ENCODE measurements at places on chromosomes 4 and X.

DNA sequence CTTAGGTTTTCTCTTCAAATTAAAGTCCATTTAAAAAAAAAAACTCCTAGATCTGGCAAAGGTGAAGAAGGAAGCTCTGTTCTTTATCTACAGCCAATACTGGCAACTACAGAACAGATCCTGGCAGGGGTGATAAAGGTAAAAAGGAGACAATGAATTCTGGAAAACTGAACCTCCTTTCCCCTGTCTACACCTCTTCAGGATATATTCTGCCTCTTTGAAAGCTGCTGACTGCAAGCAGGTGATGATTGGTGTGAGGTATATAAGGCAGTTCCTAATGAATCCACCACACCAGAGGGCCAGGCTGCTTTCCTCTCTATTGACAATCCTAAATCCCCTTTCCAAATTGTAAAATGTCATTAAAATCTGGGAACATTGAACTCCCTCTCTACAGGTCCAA, 370.1 kb downstream of the PPP3CA start:
- DNase-seq = no peak

GRCh38 chr4:48944756-48945241, 38.2 kb upstream of the OCIAD2 start:
- no peak for DNase-seq

DNA sequence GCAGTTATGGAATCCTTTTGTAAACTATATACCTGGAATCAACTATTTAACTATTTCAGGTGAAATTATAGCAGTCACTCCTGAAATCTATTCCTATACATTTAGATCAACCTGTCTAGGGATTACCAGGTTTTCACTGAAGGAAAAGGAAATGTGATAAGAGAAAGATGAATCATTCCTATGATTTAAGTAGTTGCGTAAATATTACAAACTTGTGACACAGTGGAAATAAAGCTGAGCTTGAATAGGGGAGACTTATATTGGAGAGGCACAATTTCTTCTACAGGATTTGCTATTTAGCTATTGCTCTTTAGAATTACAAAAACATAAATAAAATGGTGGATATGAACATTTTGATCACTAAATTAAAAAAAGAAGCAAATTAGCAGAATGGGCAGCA, 284.1 kb upstream of the EPHA5 start:
- no peak for DNase-seq

- DNase-seq = no peak
Observed at GRCh38 chr4:151319490-151319889, 5.9 kb downstream of the SH3D19 start.

DNA sequence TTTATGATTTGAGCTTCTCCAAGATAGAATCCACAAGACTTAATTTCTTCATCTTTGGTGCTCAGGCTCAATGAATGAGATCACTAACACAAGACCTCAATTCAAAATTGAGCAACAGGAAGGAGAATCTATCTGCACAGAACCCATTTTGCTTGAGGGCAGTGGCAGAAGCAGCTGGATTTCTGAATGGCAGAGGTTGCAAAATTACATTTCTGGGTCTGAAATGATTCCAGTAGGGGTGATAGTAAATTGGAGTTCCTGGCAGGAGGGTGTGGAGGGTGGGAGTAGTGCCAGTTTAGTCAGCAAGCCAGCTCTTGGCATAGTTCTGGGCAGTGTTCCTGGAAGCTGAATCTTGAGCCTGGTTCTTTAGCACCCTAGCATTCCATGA, 281.1 kb downstream of the SLC7A11 start:
- DNase-seq = no peak

DNA sequence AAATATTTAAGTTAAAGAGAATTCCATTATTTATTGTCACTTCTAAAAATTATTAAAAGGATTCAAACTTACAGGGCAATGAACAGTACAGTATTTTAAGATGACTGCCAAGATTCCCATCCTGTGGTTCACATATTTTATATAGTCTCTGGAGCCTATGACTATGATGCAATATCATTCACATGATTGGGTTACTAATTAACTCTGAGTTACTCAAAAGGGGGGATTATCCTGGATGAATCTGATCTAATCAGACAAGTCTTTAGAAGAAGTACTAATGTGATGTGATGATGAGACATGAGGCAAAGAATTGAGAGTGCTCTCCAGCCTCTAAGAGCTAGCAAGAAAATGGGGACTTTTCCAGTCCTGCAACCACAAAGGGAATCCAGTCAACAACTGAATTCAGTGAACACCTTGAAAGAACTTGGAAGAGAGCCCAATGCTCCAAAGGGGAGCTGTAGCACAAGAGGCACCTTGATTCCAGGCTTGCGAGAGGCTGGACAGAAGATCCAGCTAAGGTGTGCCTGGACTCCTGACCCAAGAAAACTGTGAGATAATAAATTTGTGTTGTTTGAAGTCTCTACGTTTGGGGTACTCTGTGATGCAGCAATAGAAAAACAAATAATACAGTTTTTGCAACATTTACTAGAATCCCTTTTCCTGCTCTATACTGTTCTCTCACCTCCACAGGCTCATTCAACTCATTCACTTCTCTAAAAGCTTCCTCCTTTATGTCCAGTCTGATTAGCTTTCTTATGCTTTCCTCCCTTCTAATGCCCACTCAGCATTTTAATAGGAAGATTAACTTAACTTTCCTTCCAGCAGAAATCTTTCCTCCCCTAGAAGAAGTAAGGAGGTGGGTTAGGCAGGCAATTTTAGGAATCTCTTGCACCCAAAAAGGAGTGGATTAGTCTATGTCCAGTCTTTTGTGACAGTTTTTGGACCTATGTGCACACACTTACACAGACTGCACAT, 133.8 kb upstream of the LCORL start:
- no peak for DNase-seq

DNA sequence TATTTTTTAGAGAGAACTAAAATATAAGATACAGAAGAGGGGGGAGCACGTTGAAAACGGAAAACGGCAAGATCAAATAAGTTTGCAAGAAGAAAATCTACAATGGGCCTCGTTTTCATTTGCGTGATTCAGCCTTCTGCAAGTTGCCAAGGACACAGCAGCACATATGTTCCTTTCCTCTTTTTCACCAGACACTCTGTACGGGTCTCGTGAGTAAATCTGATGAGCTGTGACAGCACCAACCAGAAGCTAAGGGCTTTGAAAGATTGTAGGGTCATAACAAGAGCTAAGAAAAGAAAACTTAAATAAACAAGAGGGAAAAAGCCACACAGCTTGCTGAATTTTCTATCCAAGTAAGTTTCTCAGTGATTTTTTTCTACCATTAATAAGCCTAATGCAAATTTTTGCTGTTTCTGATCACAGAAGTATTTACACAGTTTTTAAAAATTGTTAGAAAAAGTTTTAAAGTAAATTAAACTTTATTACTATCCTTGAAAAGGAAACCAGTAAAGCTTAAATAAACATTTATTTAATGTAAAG, 63.4 kb downstream of the SCML2 start:
- no peak for DNase-seq

DNA sequence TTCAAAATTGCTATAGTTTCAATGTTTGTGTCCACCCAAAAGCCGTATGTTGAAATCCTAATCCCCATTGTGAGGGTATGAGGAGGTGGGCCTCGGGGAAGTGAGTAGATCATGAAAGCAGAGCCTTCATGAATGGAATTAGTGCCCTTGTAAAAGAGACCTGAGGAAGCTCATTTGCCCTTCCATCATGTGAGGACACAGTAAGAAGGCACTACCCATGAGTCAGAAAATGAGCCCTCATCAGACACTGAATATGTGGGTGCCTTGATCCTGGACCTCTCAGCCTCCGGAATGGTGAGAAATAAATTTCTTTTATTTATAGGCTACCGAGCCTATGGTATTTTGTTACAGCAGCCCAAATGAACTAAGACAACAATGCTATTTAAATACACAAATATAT, 57.7 kb upstream of the EFHC2 start:
- no peak for DNase-seq

GRCh38 chrX:51459125-51459524, 37.3 kb downstream of the NUDT11 start:
- no peak for DNase-seq

DNA sequence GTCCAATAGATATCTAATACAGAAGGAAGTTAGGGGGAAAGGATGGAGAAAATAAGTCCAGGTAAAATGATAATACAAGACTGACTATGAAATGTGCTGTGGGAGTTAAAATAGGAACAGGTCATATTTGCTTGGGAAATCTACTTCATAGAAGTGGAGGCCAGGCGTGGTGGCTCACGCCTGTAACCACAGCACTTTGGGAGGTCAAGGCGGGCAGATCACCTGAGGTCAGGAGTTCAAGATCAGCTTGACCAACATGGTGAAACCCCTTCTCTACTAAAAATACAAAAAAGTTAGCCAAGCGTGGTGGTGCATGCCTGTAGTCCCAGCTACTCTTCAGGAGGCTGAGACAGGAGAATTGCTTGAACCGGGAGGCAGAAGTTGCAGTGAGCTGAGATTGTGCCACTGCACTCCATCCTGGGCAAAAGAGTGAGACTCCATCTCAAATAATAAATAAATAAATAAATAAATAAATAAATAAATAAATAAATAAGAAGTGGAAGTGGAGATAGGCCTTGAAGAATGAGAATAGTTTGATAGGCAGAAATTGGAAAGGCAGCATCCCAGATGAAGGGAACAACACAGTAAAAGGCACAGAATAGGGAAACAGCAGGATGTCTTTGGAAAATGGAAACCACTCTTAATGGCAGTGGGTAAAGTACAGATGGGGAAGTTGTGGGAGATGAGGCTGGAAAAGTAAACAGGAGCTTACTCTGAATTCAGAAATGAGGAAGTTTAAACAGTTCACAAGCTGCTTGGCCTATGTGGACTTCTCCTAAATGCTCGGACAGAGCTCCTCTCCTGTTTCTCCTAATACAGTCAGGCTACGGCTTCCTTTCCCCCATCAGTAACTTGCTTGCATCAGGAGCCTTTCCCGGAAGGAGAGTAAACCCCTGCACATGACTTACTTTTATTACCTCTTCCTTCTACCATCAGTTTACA, 15.1 kb upstream of the GK start:
- DNase-seq = no peak

GRCh38 chr4:25567253-25567652, 88.4 kb upstream of the SLC34A2 start:
- no peak for DNase-seq

GRCh38 chrX:12080265-12080664, 58.0 kb upstream of the FRMPD4 start:
- DNase-seq = no peak

DNA sequence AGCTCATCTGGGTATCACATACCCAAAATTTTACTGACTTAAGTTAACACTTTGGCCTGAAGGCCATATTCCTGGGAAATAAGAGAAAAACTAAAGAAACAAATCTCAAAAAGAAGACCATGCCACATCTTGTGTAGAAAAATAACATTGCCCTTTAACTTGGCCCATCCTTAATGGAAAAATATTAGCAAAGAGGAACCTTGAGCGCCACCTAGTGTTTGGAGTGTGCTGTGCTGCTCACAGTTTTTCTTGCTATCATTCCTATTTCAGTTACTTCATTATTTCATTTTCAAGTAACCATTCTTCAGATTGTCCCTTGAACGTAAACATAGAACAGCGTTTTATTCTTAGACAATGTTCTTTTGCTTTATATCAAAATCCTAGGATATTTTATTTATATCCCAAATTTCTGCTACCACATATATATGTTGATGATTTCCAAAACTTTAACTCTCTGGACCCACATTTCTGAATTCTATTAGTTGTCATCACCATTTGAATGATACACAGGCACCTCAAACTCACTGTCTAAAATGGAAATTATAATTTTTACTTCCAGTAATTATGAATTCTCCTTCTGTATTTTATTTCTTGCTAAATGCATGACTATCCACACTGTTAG, 999.0 kb upstream of the ADGRL3 start:
- no peak for DNase-seq

DNA sequence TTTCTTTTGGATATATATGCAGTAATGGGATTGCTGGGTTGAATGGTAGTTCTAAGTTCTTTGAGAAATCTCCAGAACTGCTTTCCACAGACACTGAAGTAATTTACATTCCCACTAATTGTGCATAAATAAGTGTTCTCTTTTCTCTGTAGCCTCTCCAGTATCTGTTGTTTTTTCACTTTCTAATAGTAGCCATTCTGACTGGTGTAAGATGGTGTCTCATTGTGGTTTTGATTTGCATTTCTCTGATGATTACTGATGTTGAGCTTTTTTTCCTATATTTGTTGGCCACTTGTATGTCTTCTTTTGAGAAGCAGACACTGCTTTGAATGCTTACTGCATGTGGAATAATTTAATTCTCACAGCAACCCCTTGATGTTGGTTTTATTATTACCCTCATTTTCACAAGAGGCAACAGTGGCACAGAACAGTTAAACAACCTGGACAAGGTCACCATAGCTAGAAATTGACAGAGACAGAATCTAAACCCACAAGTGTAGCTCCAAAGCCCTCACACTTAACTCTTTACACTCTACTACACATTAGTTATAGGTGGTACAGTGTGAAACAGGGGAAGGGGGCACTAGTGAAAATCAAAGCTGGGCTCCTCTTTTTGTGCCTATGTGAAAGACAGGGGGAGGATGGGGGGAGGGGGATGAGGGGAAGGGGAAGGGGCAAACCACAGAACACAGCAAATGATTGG, 96.1 kb downstream of the REELD1 start:
- DNase-seq = no peak

DNA sequence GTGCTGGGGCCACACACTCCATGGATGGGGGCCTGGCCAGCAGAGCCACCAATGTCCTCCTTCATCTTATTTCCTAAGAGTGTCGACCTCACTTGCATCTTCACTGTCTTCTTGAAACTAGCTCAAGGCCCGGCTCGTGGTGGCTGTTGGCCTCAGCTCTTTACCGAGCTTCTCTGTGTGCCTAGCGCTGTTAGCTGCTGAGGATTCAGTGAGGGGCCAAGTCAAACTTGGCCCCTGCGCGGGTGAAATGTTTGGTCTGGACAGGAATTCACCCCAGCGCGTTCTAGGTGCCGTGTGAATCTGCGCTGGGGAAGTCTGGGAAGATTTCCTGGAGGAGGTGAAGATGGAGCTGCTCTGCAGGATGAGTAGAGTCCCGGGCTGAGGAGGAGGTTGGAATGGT, 8.5 kb downstream of the SORCS2 start:
- no peak for DNase-seq

- DNase-seq = no peak
Observed at GRCh38 chr4:72449705-72450104, 119.3 kb downstream of the ADAMTS3 start.

DNA sequence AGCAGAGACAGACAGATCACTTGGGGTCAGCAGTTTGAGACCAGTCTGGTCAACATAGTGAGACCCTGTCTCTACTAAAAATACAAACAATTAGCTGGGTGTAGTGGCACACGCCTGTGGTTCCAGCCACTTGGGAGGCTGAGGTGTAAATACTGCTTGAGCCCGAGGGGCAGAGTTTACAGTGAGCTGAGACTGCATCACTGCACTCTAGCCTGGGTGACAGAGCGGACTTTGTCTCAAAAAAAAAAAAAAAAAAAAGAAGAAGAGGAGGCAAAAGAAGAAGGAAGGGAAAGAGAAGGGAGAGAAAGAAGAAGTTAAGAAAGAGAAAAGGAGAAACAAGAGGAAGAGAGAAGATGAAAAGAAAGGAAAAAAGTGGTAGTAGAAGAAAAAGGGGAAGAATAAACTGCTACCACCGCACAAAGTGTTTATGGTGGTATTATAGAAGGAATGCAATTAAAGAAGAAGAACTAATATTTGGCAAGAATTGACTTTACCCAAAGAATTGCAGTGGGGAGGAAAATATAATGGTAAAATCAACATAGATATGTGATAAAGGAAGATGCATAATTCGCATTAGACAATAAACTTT, 19.6 kb upstream of the NSUN7 start:
- no peak for DNase-seq

GRCh38 chrX:148203531-148203930, 222.4 kb downstream of the FMR1NB start:
- DNase-seq = no peak
